Left ventricle myocardium superior (tissue), 1 donor: ENCODE measurements at places on chromosomes 11 and 22.
A peak's percentile ranks its signal among the peaks of the same experiment; 100 is the strongest.

GRCh38 chr11:15176646-15177163 lies 62.0 kb downstream of the INSC start:
- DNase-seq: no peak

GRCh38 chr11:27603376-27603990 lies 96.8 kb downstream of the BDNF start:
- DNase-seq: no peak

DNA sequence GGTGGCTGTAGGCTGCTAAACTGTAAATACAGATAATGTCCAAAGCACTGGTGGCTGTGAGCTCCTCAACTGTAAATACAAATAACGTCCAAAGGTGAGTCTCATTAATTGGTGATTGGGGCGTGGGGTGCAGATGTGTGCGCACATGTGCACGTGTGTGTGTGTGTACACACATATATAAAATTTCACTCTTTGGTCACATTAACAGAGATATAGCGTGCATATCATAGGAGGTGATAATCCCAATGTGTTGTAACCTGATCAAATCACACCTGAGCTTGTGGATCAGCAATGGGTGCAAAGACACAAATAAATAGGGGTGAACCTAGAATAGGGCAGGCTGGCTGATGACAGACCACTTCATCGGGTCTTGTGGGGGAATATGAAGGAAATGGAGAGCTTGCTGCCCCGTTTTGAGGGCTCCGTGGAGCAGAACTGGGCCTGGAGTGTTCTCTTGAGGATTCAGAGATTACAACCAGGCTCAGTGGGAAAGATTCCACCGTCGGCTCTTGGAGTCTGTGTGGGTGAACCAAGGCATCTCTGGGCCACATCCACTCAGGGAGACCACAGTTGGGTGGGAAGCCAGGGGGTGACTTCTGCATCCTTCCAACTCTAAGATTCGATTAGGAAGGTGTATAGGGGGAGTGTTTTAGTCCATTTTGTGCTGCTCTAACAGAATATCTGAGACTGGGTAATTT lies 24.9 kb upstream of the OSBPL5 start:
- peak; percentile 6 for DNase-seq

DNA sequence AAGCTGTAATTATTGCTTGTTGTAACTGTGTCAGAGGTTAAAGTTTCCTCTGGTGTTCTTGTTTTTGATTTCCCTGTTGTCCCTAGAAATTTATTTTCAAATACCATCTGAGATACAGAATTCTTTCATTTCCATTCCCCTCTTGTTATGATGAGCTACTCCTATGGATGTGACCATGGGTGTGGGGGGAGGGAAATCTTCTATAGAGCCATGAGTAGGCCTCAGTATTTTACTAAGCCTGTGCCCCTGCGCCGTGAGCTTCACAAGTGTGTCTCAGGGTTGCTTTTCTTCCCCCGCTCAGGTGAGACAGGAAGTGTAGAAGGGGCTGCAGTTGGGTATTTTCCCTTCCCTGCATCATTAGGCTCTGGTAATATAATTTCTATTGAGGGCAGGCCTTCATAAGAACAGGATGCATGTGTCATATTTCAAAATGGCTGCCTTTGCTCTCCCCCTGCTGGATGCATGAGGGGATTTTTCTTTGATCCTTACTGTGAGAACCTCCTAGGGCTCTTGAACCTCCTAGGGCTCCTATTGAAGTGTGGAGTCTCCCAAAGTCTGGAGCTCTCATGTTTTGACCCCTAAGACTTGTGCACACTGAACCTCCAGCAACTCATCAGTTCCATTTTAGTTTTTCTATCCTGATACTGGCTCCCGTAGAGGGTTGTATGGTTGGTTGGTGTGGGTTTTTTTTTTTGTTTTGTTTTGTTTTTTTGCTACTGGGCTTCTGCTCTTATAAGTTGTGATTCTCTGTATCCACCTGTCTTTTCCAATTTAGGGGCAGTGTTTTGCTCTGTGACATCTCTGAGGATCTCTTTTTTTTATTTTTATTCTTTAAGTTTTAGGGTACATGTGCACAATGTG lies 658.2 kb downstream of the NTM start:
- DNase-seq: peak; percentile 37

DNA sequence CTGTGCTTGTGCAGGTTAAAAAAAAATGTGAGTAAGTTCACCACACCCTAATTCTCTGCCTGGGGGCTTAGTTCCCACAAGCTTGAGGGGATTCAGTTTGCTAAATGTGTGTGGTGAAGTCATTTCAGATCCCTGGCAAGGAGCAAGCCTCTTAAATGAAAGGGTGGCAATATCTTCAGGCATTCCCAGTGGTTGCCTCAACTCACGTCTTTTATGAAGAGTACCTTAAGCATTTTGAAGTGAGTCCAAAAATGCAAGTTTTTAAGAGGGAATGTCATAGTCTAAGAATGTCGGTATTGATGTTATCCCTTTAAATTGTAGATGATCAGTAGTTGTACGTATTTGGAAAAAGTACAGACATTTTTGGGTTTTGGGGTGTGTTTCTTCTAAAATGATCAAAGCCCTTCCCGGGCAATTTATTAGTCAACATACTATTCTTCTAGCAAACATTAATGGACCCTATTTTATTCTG lies 4.9 kb downstream of the TCP11L1 start:
- DNase-seq: no peak
